GM23338 (cell line): ENCODE measurements at places on chromosomes 7 and 10. TPM values are rescaled to one million over a fixed set of nuclear protein-coding genes. Genes with fewer than 3 reads are reported as not detected.

Gene LRIT2
- total RNA-seq = not detected in 2 replicates

Gene UCN3
- not detected in 2 replicates for total RNA-seq

Gene CYP2W1
- total RNA-seq = not detected in 2 replicates

Gene FBXW4
- 15.0 and 18.6 TPM in 2 replicates for total RNA-seq

Gene SRGN
- total RNA-seq = not detected in 2 replicates

Gene TWIST1
- total RNA-seq = 0.12 and 0.24 TPM in 2 replicates

Gene TFR2
- total RNA-seq = 4.2 and 5.6 TPM in 2 replicates

Gene SLC18A2
- total RNA-seq = 7.8 and 8.7 TPM in 2 replicates

GRCh38 chr7:136251826-136252225, 274.7 kb upstream of the MTPN start:
- no peaks in the 10 kb centered on the region for H3K36me3 ChIP-seq
- DNase-seq = peak; percentile 17
- H3K4me1 ChIP-seq = no peaks in the 10 kb centered on the region
- H3K27me3 ChIP-seq = no peaks in the 10 kb centered on the region

- no peaks in the 10 kb centered on the region for H3K36me3 ChIP-seq
- H3K27ac ChIP-seq = no peak overlapping the region
- H3K4me1 ChIP-seq = peaks cover 25% of the 10 kb centered on the region; the same call in 1 of the 2 replicates
- H3K4me3 ChIP-seq = peak overlapping the region; percentile 29; the same call in 1 of the 2 replicates
These were observed 4.9 kb downstream of the SMARCD3 start for GRCh38 chr7:151243408-151244195.

DNA sequence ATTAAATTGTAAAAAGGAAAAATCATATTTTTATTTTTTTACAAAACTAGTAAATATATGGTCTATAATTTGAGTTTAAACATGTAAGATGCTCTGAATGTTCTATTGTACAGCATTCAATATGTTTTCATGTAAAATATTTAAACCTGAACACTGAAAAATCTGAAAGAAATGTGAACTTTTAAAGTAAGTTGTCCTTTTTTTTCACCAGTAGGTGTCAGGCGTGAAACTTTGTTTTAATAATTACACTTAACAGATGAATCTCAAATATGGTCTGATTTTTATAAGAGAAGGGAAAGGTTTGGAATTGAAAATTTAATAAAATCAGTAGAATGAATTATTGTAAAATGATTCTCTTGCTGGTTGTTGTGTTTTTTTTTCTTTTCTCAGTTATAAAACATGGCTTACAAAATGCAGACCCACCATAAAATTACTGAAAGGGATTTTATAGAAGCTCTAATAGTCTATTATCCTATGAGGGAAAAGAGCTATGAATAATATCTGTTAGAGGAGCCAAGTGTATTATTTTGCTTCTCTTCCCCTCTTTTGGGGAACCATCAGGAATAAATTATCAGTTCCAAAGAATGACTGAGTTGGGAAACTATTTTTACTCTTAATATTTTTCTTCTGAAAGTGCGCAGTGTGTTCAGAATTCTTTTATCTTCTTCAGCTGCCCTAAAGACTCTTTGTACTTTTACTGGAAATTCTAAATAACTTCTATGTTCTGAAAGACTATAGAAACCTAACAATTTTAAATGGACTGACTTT, 217.7 kb upstream of the FZD1 start:
- H3K27ac ChIP-seq = no peak overlapping the region
- peaks cover 30% of the 10 kb centered on the region for H3K4me1 ChIP-seq
- no peak overlapping the region for H3K4me3 ChIP-seq
- no peak for DNase-seq

DNA sequence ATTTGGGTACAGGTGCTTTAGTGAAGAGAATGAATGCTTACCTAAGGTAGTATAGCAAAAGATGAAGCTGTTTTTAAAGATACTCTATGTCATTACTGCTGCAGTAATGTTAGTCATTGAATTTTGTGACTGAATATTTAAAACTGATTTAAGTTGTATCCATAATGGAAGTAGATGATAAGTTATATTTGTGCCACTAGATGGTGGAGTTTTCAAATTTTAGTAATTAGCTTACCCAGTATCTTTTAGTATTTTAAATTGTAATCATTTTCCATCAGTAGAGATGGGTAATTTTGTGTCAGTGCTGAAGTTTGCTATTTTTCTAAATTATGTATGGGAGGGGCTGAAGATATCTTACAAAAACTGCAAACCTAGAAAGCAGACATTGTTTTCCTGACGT, 25.2 kb downstream of the HBP1 start:
- H3K36me3 ChIP-seq = no peaks in the 10 kb centered on the region
- H3K4me3 ChIP-seq = no peak overlapping the region
- no peak overlapping the region for H3K27ac ChIP-seq
- no peaks in the 10 kb centered on the region for H3K27me3 ChIP-seq
- DNase-seq = no peak
- no peaks in the 10 kb centered on the region for H3K4me1 ChIP-seq

- H3K27ac ChIP-seq = no peak overlapping the region
- H3K4me1 ChIP-seq = no peaks in the 10 kb centered on the region
- no peak overlapping the region for H3K4me3 ChIP-seq
- no peaks in the 10 kb centered on the region for H3K27me3 ChIP-seq
- DNase-seq = peak; percentile 71
These were observed 17.0 kb downstream of the PNLIPRP3 start for GRCh38 chr10:116444527-116445142.

DNA sequence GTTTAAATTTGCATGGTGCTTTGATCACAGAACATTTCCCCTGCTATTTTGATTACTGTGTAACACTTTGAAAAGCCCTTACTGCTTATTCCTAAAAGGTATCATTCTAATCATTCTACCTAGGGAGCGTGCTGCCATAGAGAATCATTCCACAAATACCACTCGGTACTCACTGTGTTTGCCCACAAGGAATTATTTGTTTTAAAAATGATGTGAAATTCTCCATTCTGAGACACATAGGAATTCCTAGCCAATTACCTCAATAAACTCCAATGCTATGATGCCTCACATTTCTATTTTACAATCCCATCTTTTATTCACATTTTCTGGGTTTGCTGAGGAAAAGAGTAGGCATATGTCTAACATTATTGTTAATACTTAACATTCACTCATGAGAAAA, 16.2 kb upstream of the TES start:
- no peaks in the 10 kb centered on the region for H3K27me3 ChIP-seq
- no peaks in the 10 kb centered on the region for H3K4me1 ChIP-seq
- H3K27ac ChIP-seq = no peak overlapping the region

- H3K4me1 ChIP-seq = no peaks in the 10 kb centered on the region
- no peaks in the 10 kb centered on the region for H3K27me3 ChIP-seq
- DNase-seq = no peak
- H3K4me3 ChIP-seq = no peak overlapping the region
- no peaks in the 10 kb centered on the region for H3K36me3 ChIP-seq
- no peak overlapping the region for H3K27ac ChIP-seq
These were observed 37.0 kb downstream of the ADAP1 start for GRCh38 chr7:917255-918117.

- H3K4me3 ChIP-seq = no peak overlapping the region
- peaks cover 18% of the 10 kb centered on the region; the same call in 1 of the 2 replicates for H3K4me1 ChIP-seq
- H3K36me3 ChIP-seq = no peaks in the 10 kb centered on the region
These were observed 49.0 kb upstream of the WNT16 start for GRCh38 chr7:121279822-121280221.

GRCh38 chr10:103276896-103277712, at the start of gene INA:
INA (plus strand) TSS chr10:103277138; CDS start chr10:103277212, 74 bp downstream.
- peaks cover 64% of the 10 kb centered on the region for H3K27me3 ChIP-seq
- DNase-seq = peak; percentile 88
- H3K4me3 ChIP-seq = peak within 1 kb of the TSS; percentile 85
- H3K27ac ChIP-seq = no peak within 1 kb of the TSS
- H3K4me1 ChIP-seq = peaks cover 26% of the 10 kb centered on the region

- no peak for DNase-seq
- H3K27me3 ChIP-seq = no peaks in the 10 kb centered on the region
- H3K36me3 ChIP-seq = no peaks in the 10 kb centered on the region
- no peak overlapping the region for H3K4me3 ChIP-seq
These were observed 60.0 kb downstream of the GRK5 start for GRCh38 chr10:119267384-119267783.

DNA sequence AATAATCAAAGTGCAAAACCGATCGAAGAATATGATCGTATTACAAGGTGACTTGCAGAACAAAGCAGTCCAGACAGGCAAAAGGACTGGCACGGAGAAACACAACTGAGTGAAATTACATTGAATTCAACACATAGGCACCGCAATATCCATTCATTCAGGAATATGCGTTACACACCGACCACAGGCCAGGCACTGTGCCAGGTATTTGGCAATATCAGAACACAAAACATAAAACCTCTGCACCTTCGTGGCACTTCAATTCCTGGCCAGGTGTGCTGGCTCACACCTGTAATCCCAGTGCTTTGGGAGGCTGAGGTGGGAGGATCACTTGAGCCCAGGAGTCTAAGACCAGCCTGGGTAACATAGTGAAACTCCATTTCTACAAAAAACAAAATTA, 187.9 kb downstream of the DIP2C start:
- no peak overlapping the region for H3K4me3 ChIP-seq
- no peak for DNase-seq
- peaks cover 40% of the 10 kb centered on the region for H3K27me3 ChIP-seq
- no peak overlapping the region for H3K27ac ChIP-seq
- no peaks in the 10 kb centered on the region for H3K36me3 ChIP-seq

DNA sequence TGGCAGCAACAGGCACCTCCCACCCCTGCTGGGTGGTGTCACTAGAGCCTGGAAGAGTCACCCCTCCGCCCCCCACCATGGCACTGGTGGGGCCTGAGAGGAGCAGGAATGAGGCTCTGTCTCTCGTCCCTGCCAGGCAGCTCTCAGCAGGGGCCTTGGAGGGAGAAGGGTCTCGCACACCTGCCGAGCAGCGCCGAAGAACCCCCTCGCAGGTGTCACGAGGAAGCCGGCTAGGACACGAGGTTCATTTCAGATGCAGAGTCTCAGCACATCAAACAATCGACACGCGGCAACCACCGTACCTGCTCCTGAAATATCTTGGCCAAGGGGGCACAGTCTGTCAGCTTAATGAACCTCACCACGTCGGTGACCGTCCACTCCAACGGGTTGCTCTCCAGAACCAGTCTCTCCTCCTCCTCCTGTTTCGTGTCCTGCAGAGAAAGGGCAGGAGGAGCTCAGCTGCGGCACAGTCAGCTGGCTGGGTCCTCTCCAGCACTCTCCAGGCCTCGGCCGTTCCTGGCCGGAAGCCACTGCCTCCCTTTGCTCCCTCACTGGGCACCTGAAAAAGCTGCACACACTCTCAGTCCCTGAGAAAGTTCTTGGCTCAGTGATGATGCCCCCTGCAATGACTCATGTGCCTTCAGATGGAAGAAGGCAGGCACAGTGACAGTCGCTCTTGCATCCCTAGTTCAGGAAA, 240.1 kb downstream of the SFMBT2 start:
- no peak overlapping the region for H3K27ac ChIP-seq
- H3K4me1 ChIP-seq = no peaks in the 10 kb centered on the region
- no peak for DNase-seq

DNA sequence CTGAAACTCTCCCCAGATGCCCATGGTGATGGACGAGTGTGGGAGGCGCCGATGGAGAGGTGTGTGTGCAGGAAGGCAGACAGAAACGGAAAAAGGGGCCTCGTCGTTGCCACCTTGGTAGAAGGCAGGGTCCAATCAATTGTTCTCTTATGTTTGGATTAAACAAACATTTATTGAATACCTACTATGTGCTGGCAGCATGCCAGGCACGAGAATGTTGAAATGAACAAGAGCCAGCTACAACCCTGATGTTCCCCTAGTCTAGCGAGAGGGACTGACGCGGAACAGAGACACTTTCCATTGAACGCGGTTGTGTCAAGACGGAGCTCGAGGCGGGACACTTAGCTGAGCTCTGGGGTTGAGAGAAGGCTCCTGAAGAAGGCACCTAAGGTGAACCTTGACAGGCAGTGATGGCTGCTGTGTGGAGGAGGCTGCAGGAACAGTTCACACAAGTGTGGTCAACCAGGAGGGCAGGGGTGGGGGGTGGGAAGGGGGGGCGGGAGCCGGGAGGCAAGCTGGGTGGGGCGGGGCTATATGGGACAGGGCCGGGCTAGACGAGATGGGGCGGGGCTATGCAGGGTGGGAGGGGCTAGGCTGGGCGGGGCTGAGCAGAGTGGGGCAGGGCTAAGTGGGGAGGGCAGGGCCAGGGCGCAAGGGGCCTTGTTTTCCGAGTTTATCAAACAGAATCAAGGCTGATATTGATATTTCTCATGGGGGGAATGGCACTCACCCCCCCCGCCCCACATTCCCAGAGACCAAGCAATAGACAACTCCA, 181.0 kb downstream of the GATA3 start:
- H3K27ac ChIP-seq = no peak overlapping the region
- no peak overlapping the region for H3K4me3 ChIP-seq
- H3K36me3 ChIP-seq = no peaks in the 10 kb centered on the region

DNA sequence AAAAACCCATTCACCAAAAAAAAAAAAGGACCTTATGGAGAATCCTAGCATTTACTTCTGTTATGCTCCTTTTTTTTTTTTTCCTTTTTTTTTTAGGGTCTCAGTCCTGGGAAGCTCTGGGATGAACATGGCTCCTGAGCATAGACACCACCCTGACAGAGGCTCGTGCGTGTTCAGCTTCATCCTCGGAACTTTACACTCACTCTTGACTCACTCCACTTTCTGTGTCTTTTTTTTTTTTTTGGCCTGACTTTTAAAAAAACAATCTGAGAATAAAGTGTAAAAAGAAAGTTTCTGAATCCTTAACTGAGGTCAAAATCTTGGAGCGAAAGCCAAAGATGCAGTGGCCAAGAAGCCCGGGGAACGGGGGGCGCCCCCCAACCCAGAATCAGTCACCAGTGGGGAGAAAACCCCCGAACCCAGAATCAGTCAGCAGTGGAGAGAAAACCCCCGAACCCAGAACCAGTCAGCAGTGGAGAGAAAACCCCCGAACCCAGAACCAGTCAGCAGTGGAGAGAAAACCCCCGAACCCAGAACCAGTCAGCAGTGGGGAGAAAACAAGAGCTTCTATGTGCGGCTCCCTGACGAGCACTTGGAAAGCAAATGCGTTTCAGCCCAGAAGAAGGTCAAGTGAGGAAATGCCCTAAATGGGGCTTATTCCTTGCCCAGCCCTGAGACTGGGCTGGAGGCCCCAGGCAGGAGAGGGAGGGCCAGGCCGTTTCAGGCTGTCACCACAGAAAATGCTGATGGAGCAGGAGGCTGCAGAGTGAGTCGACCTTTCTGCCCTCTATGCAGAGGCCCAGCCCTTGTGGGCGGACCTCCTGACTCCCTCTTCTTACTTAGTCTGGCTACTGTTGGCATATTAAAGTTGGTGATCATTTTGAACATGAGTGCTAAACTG, 19.0 kb upstream of the PFKP start:
- no peak overlapping the region for H3K4me3 ChIP-seq
- no peaks in the 10 kb centered on the region for H3K27me3 ChIP-seq
- H3K4me1 ChIP-seq = peaks cover 10% of the 10 kb centered on the region; the same call in 1 of the 2 replicates
- no peak overlapping the region for H3K27ac ChIP-seq
- H3K36me3 ChIP-seq = no peaks in the 10 kb centered on the region

GRCh38 chr7:79175374-79175773, 278.1 kb downstream of the MAGI2 start:
- H3K27ac ChIP-seq = no peak overlapping the region
- no peaks in the 10 kb centered on the region for H3K4me1 ChIP-seq
- no peak overlapping the region for H3K4me3 ChIP-seq
- DNase-seq = no peak
- H3K27me3 ChIP-seq = no peaks in the 10 kb centered on the region
